Neural crest cell (in vitro differentiated cells): ENCODE measurements at places on chromosomes 11 and 22. TPM values are rescaled to one million over a fixed set of nuclear protein-coding genes. Genes with fewer than 3 reads are reported as not detected.

DNA sequence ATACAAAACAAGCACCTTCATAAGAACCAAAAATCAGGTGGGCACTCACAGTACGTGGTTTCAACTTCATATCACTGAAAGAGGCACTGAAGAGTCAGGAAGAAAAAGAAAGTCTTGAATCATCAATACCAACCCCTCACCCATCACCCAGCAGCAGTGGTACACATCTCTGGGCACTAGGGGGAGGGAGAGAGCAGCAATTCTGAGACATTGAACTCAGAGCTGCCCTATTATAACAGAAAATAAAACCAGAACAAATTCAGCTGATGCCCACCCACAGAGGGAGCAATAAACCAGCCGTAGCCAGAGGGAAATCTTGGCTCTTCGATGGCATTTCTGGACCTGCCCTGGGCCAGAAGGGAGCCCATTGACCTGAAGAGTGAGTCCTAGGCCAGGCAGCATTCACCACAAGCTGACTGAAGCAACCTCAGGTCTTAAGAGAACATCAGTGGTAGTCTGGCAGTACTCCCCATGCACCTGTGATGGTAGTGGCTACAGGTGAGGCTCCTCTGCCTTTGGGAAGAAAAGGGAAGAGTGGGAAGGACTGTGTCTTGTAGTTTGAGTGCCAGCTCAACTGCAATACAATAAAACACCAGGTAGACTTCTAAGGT is 42.2 kb upstream of the FAM181B start:
- DNase-seq: peak; percentile 43

Gene GAS2L1
- total RNA-seq: 7.8 and 8.9 TPM in 2 replicates

Gene P2RX3
- 14.3 and 15.5 TPM in 2 replicates for total RNA-seq

GRCh38 chr11:11588891-11589290 is 32.9 kb downstream of the GALNT18 start:
- no peak for DNase-seq

Gene APOA4
- not detected in 2 replicates for total RNA-seq

DNA sequence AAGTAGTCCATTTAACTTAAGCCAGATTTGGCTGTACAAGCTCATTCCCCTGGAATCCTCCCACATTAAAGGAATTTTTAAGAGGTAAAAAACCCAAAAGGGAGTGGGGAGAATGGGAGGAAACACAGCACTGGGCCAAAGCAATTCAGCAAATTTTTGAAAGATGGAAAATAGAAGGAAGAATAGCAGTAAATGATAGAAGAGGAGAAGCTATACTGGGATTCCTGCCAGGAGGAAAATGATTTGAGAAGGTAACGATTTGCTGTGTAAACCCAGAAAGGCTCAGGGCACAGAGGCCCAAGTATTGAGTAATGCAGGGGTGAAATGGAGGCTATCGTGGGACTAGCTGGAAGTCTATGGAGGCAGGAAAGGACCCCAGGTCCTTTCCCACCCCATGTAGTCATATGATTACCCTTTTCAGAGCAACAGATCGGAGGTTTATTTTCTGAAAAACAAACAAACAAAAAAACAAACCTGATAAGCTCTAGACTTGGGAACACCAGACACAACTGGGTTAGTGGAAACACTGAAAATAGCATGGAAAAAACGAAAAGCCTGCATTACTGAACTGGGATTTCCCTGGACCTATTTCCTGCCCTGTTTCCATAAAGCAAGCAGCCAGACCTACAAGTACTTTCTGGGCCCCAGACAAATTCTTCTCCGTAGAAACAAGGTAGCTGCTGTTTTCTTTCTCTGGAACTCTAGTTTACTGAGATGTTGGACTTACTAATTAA is 140.0 kb downstream of the SWAP70 start:
- no peak for DNase-seq

Gene VSIG2
- total RNA-seq: not detected in 2 replicates

- no peak for DNase-seq
These were observed 2.5 kb downstream of the FJX1 start for GRCh38 chr11:35620795-35621194.

Gene KCNK7
- total RNA-seq: 1.0 and 1.1 TPM in 2 replicates

GRCh38 chr11:7671347-7672215 is 1.7 kb downstream of the CYB5R2 start:
- DNase-seq: no peak

Gene SAA1
- not detected in 2 replicates for total RNA-seq

DNA sequence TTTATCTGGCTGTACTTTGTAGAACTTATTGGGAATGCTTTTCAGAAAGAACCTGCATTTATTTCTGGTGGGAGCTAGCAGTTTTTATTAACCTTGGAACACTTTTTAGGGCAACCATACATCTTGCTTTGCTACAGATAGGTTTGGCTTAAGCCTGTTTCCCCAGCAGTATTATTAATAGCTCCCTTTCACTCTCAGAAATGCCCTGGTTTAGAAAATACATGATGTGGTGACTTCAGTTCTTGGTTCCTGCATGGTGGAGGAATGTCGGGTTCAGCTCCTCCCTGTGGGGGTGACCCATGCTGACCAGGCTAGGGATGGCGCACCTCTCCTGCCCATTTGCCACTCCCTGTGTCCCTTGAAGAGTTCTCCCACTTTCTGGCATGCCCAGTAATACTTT is 28.2 kb downstream of the ZBED4 start:
- DNase-seq: no peak

GRCh38 chr11:134628426-134628825 is 216.4 kb upstream of the B3GAT1 start:
- DNase-seq: no peak

- DNase-seq: no peak
These were observed 49.1 kb downstream of the RCN1 start for GRCh38 chr11:32139896-32140520.

Gene OR10AG1
- total RNA-seq: 0.09 TPM in 1 of 2 replicates, not detected in the other

- DNase-seq: no peak
These were observed 72.1 kb downstream of the ATXN10 start for GRCh38 chr22:45743687-45744086.

- no peak for DNase-seq
These were observed 9.2 kb downstream of the POU2AF3 start for GRCh38 chr11:111307472-111308108.

Gene PNPLA5
- total RNA-seq: not detected in 2 replicates

Gene ACTN3
- 0.16 and 0.35 TPM in 2 replicates for total RNA-seq

DNA sequence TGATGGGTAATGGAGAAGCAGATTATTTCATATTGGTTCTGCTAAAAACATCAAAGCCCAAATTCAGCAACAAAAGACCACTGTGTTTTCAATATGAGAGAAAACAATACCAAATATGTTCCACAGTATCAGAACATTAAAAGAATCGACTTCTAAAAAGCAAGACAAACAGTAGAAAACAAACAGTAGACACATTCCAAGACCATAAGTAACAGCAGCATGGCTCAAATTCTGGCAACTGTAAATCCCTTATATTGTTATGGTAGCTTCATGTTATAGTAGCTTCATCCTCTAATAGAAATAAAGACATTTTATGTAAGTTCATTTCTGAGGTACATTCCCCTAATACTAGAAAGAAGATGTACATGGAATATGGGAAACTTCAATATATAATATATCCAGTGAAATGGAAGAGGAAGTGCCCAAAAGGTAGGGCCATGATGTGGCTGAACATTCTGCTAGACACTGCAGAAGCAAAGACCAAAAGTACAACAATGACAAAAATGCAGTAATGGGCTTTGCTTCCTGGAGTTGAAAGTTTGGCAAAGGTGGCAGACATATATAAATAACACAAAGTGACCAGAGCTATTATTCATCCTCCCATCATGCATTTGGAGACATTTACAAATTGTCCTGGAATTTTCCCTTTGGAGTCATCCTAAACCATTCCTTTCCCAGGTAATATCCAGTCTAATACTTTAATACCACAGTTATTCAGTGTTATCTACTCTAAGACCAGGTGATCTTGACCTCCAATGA is 299.9 kb downstream of the DCDC1 start:
- no peak for DNase-seq

DNA sequence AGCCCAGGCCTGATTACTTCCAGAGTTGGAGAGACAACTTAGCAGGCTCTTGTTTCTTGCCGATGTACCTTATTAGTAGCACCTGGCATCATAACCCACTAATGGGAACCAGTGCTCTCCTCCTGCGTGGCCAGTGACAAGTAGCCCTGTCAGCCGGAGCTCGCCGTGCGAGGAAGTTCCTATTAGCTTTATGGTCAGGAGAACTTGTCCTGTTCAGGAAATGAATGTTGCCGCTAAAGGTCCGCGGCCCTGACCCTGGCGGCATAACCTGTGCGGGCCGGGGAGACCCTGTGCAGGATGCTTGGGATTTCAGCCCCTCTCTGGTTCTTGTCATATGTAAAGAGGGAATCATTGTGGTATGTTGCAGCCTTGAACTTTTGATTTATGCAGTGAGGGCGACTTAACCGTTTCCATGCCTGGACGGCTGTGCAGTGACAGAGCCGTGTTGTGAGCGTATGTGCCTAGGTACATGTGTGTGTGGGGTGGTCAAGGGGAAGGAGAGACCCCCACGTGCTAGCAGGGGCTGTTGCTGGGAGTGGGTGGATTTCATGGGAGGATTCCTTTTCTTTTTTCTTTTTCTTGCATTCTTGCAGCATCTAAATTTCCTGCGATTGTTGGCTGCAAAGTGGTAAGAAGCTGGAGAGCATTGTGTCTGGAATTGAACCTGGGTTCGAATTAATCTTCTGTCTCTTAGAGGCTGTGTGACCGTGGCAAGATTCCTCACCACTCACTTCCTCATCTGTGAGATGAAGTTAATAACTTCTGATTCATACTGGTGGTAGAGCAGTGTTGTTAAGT is 15.2 kb downstream of the ZBTB16 start:
- DNase-seq: no peak

GRCh38 chr11:104067534-104067933 is 31.1 kb downstream of the DDI1 start:
- DNase-seq: no peak

DNA sequence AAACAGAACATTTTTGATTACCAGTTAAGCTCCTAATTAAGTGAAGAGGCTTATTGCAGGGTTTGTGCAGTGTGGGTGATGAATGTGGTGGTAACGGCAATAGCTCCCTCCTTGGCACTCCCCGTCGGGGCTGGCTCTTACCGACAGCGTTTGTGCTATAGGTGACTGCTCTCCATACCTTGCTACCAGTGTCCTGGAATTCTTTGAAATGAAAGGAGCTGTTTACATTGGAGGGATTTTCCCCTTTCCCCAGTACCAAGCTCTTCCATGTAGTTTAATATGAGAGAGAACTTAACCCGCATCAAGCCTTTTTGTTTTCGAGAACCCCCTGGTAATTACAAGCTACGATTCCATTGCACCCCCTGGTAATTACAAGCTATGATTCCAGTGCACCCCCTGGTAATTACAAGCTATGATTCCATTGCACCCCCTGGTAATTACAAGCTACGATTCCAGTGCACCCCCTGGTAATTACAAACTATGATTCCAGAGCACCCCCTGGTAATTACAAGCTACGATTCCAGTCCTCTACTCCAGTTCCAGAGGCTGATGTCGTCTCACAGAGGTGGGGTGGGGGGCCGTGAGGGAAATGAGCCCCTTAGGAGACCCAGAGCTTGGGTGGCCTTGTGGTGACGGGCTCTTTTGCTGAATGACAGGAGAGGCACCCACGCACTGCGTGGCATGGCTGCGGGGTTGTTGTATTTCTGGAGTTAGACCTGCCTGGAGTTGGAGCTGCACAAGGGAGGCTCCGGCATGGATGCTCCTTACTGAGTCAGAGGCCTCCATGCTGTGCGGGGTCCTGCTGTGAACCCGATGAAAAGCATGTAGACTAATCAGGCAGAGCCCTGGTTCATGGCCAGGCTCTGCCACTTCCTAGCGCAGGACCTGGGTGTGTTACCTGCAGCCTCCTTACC is 205.3 kb downstream of the TBC1D22A start:
- no peak for DNase-seq

Gene IGHMBP2
- 28.1 and 30.1 TPM in 2 replicates for total RNA-seq

DNA sequence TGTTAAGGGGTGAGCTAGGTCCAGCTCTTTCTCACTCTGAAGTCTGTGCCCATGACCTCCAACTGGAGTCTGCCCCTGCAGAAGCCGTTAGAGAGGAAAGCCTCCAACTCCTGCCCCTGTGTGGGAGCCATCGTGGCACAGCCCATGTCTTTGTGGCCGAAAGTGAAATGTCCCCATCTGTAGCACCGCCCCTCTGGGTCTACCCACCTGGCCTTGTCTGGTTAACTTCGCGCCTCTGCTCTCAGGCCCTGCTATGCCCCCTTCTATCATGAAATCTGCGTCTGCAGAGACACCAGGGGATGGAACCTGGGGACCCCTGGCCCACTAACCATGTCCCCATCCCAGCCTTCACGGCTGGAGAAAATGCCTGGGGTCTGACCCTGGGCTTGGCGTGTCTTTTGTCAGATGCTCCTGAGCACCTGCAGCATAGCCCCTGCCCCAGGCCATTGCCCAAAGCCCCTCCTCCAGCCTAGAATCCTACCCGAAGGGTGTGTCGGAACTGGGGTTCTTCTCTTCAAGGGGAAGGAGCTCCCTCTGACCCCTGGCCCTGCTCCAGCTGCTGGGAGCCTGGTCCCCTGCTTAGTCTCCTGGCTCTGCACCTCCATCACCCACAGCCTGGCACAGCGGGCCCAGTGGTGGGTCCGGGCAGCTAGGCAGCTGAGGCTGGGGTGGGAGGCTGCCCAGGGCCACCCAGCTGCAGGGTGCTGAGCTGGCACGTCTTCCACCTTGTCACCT is 35.8 kb upstream of the HMOX1 start:
- DNase-seq: no peak

Gene OR10A2
- total RNA-seq: not detected in 2 replicates

- peak; percentile 13 for DNase-seq
These were observed 41.4 kb upstream of the NFAM1 start for GRCh38 chr22:42473484-42474193.

DNA sequence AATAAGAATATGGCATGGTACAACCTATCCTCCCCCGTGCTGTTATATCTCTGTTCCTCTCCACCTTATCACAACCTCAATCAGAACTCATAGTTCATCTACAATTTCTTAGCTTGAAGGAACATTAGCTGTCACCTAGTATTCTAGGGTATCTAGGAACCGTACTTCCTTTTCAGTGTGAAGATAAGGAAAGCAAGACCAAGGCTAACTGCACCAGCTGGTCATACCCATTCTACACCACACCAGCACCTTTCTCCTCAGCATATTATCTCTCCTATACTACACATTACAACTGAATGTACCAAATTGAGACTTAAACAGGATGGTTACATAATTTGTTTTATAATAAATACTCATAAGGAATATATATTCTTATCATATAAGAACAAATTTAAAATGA is 73.1 kb downstream of the ARHGAP32 start:
- no peak for DNase-seq

- DNase-seq: no peak
These were observed 38.1 kb downstream of the NUP50 start for GRCh38 chr22:45201678-45202332.

GRCh38 chr11:45807792-45808238 is 2.9 kb downstream of the SLC35C1 start:
- no peak for DNase-seq

Gene RAB3IL1
- total RNA-seq: 1.0 and 3.4 TPM in 2 replicates

DNA sequence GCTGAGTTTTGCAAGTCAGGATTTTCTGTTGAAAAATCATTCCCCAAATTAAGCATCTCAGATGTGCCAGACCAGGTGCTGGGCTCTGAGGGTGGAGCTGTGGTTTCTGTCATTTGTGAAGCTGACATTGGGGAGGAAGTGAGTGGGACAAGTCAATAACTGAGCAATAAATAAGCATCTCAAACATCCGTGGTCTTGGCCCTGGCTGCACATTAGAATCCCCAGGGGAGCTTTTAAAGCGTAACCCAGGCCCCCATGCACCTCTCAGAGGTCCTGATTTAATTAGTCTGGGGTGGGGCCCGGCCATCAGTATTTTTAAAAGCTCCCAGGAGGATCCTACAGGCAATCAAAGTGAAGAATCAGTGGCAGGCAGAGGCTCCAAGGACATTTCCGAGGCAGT is 420.0 kb downstream of the MN1 start:
- no peak for DNase-seq

- no peak for DNase-seq
These were observed 160.2 kb downstream of the FAT3 start for GRCh38 chr11:92384802-92385201.

- DNase-seq: no peak
These were observed 1.5 kb downstream of the FEZ1 start for GRCh38 chr11:125494561-125494960.

Gene CCDC86
- 41.6 and 44.3 TPM in 2 replicates for total RNA-seq
